Head of caudate nucleus (tissue), 42 donors: ENCODE measurements at places on chromosomes 3 and 15.

- DNase-seq: no peak
Measured at GRCh38 chr3:98991393-98991792, 89.9 kb upstream of the DCBLD2 start.

GRCh38 chr3:37968199-37968598 is 22.4 kb upstream of the VILL start:
- DNase-seq: no peak

GRCh38 chr3:134337071-134337482 is 37.2 kb downstream of the AMOTL2 start:
- no peak for DNase-seq

DNA sequence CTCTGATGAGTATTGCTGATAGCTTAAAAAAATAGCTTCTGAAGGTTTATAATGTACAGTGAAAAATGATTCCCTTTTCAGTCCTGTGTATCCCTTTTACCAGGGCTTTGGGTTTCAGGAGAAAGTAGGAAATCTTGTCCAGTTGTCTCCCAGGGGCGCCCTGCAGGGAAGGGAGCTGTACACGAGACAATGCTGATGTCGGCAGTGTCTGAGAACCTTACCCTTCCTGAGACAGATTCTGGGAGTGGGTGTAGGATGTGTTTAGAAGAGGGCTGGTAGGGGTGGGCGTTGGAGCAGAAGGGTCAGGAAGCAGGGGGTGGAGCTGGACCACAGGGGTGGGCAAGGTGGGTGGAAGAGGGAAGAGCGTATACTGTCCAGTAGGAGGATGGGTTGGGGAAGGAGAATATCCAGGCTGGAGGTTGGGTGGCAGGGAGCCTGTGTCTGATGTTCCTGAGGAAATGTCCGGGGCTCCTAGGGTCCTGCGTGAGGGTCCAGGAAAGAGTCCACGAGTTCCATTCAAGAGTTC is 5.6 kb downstream of the THPO start:
- DNase-seq: no peak

- peak; percentile 38 for DNase-seq
Measured at GRCh38 chr3:159763011-159763601, 225.5 kb upstream of the IL12A start.

DNA sequence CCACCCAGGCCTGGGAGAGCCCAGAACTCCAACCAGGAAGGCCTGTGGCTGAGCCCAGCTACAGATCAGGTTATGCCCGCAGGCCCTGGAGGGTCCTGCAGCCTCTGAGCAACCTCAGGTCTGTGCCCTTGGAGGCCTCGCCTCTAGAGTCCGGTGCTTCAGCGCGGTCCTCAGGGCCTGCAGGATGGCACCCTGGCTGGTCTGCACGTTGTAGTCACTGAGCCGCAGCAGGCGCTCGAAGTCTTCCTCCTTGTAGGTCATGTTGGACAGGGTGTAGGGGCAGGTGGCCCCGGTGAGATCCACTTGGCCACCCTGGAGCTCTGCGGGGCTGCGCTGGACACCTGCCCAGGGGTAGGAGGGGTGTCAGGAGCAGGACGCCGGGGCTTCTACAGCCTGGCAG is 25.8 kb downstream of the PLA2G4D start:
- DNase-seq: no peak

- no peak for DNase-seq
Measured at GRCh38 chr3:25324954-25325655, 103.0 kb upstream of the RARB start.

- peak; percentile 68 for DNase-seq
Measured at GRCh38 chr3:4720316-4721075, 227.3 kb downstream of the ITPR1 start.

DNA sequence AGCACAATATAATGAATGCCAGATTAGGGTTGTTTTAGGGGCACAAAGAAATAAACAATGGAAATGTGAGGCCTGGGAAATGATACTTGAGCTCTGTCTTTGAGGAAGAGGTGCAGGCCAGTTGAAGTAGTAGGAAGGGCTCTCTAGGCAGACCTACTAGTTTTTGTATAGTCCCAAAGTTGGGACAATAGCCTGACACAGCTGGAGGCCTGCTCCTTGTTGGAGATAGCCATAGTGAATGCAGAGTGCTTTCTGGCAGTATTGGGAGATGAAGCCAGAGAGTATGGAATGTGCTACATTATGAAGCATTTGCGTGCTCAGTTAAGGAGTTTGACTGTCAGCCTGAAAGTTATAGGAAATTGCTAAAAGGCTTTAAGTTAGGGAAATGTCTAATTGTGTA is 251.2 kb upstream of the ZPLD1 start:
- DNase-seq: no peak

DNA sequence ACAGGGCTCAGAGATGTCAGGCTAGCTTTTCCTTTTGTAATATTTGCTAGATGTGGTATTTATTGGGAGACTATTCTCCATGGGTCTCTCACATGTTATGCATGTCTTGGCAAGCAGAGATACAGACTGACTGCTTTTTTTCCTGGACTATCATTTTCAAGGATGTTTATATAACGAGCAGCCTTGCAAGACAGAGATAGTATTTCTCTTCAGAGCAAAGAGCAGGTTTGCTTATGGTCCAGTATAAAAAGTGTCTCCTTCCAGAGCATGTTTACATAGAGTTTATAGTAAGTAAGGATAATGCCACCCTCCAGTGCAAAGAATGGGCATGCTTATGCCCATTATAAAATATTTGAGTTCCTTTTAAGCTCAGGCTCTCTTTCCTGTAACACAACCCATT is 24.6 kb downstream of the GTF2E1 start:
- DNase-seq: no peak

DNA sequence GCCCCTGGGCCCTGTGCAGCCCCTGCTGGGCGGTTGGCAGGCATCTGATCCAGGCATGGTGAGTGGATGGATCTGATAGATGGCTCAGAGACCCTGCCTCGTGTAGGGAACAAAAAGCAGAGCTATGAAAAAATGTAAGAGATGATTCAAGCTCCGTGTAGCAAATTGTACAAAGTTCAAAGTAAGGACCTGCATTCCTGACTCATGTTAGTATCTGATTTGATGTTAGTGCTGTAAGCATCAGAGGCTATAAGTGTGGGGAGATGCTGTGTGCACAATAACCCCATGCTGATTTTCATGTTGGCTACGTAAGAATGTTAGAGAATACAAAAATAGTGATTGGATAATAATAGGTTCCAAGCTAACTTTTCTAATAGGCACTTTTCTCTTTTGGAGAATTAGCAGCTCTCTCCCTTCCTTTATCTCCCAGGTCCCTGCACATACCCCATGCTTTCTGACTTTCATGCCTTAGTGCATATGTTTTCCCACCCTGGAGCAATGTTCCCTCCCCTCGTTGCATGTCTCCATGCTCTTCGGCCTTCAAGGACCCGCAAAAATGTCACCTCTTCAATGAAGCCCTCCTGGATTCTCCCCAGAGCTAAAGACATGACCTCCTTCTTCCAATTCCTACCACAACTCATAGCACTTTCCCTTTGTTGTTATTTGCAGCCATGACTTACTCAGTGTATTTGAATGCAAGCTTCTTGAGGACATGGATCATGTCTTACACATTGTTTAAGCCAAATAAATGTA is 1.6 kb downstream of the CCR9 start:
- no peak for DNase-seq

DNA sequence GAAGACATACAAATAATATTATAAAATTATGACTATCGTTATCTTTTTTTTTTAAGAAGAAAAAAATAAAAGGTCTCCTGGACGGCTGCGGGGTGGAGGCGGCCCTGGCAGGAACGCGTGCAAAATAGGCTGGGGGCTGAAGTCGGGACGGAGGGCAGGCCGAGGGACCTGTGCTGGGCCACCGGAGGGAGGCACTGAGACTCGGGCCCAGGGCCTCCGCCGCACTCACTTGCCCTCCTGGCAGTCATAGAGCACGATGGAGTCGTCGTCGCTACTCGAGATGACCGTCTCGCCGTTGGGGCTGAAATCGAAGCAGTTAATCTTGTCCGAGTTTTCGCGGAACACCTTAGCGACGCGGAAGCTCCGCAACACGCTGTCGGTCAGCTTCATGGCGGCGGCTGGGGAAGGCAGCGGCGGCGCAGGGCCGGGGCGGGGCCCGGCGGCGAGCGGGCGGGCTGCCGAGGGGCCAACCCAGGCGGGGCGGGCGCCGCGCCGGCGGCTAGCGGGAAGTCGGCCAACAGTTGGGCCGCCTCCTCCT is 408 bp downstream of the WDR82 start:
- peak; percentile 76 for DNase-seq

- no peak for DNase-seq
Measured at GRCh38 chr15:91521996-91522395, 331.5 kb upstream of the SLCO3A1 start.

DNA sequence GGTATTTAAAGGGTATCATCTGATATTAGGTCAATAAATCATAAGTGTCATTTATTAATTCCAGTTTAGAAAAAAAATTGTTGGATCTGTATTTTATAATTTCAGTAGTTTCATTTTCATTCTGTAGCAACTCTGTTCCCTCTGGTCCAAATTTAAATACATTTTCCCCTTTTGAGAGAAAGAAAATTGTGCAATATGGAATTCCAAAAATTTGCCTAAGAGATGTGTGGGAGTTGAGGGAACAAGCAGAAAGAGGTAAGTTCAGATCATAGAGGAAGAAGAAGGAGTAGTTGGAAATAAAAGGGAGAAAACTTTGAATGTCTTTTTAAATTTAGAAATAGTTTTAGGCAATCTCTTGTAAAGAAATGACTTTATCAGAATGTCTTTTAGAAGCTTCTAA is 48.9 kb upstream of the MME start:
- DNase-seq: no peak

- no peak for DNase-seq
Measured at GRCh38 chr15:98745179-98745578, 96.8 kb downstream of the IGF1R start.

DNA sequence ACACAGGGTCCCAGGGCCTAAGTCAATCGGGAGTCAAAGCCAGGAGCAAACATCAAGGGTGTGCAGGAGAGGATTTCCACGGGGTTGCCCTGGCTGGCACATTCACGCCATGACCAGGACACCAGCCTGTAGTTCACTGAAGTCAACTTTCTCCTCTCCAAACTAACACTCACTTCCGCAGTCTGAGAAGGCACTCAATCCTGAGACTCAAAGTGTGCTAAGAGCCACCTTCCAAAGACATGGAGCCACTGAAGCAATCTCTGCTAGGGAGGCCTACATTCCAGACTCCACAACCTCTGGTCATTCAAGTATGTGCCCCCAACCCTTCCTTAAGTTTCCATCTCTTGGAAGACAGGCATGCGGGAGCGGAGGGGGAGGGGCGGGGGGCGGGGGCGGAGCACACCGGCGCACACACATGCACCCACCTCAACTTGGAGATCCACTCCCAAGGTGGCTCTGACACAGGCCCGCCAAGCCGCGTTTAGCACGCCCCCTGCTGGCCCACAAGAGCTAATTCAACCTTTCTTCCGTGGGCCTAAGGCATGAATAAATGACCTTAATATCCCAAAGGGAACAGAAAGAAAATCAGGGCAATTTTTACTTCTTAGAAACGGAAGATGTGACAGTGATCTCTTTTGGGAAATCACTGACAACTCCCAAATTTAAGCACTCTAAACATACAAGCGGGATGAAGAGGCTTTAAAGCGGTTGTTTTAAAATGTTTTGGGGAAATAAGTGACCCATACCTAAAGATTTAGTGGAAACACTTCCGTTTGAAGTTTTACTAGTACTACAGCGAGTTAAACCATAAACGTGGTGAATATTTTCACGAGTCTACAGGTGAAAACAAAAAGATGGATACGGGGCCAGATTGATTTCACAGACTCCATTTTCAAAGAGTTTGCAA is 162.5 kb upstream of the CHRNA7 start:
- DNase-seq: peak; percentile 73

- no peak for DNase-seq
Measured at GRCh38 chr3:134342259-134342658, 32.0 kb downstream of the AMOTL2 start.

DNA sequence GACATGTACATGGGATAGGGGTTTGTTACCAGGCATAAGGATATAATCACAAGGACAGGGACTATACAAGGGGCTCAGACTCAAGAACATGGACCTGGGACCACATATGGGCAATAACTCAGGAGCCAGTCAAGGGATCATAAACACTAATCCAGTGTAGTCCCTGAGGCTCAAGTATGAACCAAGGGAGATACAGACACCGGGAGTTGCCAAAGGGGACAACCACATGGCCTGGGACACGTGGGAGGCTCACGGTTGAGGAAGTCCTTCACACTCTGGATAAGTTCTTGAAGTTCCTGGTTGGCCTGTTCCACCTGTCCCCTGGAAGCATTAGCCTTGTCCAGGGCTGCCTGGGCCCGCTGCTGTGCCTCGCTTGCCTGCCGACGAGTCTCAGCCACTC is 1.8 kb upstream of the USP19 start:
- no peak for DNase-seq

- no peak for DNase-seq
Measured at GRCh38 chr15:31409171-31409570, 82.5 kb downstream of the KLF13 start.

DNA sequence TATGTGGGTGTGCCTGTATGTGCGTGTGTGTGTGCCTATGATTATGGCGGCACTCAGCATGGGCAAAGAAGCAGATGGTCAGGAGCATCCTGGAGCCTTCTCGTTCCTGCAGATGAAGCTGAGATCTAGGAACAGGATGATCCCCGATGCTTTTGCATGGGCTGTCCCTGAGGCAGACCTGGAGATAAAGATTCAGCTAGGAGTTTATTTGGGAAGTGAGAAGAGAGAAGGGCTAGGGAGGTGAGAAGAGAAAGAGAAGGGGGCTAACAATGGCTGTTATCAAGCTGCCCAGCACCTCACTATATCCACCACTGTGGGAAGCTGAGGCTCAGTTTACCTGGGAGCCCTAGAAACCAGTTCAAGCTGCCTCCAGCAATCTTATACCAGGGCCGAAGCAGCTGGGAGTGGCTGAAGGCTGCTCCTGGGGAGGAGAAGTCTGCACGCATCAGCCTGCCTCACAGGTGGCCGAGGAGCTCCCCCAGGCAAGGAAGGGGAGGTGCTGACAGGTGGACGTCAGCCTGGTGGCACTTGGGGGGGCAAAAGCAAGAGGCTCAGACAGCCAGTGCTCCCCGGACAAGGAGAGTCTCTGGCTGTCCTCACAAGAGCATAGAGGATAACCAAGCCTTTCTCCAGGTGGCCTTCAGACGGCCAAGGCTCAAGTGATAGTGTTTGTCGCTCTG is 94.0 kb upstream of the IQSEC1 start:
- no peak for DNase-seq

DNA sequence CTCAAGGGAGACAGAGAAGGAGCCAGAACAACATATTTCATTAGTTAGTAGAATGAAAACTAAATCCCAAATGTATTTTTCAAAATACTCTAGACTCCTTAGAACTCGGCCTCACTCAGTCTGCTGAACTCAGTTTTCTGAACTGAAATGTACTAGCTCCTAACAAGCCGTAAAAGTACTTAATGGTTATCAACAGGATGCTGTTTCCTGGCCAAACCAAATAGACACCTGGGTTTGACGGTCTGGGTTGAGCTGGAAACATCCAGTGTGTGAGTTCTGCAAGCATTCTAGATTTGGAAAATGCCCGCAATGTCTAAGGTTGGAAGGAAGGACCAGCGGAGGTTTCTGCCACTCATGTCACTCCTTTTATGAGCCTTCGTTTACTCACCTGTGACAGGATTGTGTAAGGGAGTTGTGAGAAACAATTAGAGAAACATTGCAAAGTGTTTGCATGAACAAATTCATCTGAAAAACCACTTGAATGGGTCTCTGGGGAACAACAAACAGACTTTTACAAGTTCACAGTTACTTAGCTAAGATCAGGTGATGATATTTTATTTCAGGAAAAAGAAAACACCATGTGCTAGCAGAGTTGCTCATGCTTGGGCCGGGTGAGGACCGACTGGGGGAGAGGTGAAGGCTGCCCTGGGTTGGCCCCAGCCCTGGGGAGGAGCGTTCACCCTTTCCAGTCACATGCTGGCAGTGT is 151.0 kb downstream of the ALDH1A2 start:
- DNase-seq: no peak
